ENCODE measurements at places on chromosomes 16 and 17.

GRCh38 chr17:33785281-33785680 lies 469.8 kb upstream of the CCL2 start:
- DNase-seq, result no peak

- peak; percentile 78 for DNase-seq
Measured at GRCh38 chr16:29700253-29700987, 21.4 kb downstream of the QPRT start.

GRCh38 chr17:33657181-33657580 lies 364.1 kb upstream of the ASIC2 start:
- no peak for DNase-seq

- no peak for DNase-seq
Measured at GRCh38 chr16:85940214-85940613, 41.3 kb downstream of the IRF8 start.

- no peak for DNase-seq
Measured at GRCh38 chr17:45753645-45754225, 30.4 kb upstream of the CRHR1 start.
